ENCODE measurements at places on chromosomes 11 and 22.

DNA sequence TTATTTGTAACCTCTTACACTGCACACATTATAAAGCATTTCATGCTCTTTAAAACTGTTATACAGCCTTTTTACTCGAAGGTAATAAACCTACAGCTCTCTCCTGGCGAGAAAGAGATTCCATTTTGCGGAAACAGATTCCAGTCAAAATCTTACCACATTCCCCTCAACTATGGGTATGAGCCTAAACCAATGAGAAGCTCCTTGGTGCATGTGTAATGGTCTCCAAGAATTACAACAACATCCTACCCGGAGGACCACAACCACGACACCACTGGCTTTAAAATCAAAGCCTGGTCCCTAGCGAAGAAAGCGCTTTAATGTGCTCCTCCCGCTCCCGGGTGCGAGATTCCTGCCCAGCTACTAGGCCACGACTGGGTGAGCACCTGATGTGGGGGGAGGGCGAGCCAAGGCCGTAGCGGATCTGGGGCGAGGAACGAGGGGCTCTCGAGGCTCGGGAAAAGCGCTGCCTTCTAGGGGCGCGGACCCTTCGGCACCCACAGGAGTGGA, 821 bp downstream of the CELF1 start:
- peak; percentile 23 for DNase-seq

DNA sequence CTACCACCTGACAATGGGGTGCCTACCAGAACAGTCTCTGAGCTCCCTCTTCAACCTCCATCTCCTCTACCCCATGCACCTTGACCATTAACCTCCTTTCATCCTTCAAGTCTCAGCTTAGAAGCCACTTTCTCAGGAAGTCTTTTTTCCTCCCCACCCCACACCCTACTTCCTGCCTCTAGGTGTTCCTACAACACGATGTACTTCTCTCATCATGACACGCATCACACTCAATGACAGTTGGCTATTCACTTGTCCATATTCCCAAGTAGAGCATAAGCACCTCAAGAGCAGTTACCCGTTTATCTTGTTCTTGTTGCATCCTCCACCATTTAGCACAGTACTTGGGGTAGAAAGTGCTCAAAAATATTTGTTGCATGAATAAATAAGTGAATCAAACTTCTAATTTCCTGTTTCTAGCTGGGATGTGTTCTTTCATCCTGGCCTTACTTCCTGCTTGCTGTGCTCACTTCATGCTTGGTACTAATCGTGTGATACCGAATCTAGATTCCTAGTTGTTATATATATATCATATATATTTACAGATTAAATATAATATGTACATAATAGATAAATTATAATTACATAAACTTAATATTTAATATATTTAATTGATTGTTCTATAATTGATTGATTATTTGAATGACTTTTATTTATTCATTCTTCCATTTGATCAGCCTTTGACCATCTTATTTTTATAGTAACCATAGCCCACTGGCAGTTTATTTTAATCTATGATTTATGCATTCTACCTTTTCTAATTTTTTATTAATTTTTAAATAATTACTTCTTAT, 177.5 kb upstream of the TMEM45B start:
- no peak for DNase-seq

DNA sequence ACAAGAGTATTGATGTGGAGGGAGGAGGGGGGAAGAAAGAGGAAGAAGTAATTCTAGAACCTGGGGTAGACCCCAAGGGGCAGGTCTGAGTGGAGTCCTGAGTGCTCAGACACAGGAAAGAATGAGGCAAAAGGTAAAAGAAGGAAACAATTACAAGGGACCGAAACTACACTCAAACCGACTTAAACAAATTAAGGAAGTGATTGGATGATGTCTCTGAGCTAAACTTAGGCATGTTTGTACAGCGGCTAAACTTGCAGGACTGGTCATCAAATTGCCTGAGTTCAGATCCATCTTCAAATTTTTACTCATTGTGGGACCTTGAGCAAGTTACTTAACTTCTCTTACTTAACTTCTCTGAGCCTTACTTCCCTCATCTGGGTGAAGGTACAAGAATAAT, 86.3 kb upstream of the LRRC55 start:
- DNase-seq: no peak

- no peak for DNase-seq
Measured at GRCh38 chr11:129853518-129854231, 38.0 kb downstream of the TMEM45B start.

GRCh38 chr22:25068707-25069106, 116.2 kb downstream of the KIAA1671 start:
- no peak for DNase-seq

DNA sequence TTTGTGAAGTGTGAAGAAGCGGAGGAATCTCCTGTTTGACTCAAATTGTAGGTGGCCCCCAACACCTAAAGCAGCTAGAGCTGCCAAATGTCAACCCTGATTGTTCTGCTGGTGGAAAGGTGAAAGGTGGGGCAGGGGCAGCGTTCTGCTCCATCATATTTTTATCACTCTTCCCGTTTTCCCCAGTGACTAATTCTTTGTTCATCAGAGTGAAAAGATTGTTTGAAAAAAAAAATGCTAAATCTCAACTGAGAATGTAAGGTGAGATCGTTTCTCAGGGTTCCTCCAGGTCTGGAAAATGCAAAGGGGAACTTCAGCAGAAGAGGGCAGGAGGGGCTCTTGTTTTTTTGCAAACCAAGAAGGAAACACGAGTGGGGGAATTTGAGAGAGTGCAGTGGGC, 137.7 kb downstream of the MN1 start:
- no peak for DNase-seq

GRCh38 chr11:117613521-117613920, 183.5 kb downstream of the DSCAML1 start:
- no peak for DNase-seq

DNA sequence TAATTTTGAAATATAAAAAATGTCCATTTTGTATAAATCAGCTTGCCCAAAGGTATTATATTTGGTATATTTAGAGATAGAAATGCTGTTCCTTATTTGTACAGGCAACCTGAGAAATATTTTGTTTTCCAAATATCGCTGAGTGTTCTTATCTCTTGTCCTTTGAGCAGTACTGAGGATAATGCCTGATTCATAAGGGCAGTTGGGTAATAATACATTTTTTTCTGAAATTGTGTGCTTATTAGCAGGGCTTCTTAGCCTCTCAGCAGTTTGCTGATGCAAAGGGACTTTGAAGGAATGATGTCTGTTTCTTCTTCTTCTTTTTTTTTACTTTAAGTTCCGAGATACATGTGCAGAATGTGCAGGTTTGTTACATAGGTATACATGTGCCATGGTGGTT, 69.1 kb downstream of the LDLRAD3 start:
- DNase-seq: no peak

DNA sequence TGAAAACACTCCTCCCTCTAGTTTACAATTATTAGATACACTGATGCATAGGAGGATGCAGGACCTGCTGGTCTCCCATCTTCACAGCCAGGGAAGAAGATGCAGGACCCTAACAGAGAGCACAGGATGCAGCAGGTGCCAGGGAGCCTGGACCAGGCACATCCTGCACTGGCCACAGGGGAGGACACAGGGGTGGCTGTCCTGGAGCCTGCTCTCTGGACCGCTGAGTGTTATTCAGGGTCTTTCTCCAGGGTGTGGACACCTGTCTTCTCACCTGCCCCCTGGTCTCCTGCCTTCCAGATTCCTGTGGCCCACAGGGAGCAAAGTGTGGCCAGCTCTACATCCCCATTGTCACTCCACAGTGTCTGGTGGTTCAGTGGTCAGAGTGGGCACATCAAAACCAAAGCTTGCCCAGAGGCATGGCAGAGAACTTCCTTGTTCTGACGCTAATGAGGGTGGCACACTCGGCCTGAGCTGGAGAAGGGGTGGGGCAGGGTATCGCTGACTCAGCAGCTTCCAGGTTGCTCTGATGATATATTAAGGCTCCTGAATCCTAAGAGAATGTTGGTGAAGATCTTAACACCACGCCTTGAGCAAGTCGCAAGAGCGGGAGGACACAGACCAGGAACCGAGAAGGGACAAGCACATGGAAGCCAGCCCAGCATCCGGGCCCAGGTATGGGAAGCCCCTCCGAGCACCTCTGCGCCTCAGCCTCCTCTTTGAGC, at the start of gene APOBEC3A:
APOBEC3A (plus strand) TSS at position 564 of the 725 bp plus-strand sequence; CDS start at position 647, 83 bp downstream.
- DNase-seq: peak; percentile 72

- DNase-seq: no peak
Measured at GRCh38 chr11:124896071-124896750, 1.5 kb downstream of the ROBO4 start.

- peak; percentile 41 for DNase-seq
Measured at GRCh38 chr11:112345706-112346105, 85.0 kb upstream of the PLET1 start.

DNA sequence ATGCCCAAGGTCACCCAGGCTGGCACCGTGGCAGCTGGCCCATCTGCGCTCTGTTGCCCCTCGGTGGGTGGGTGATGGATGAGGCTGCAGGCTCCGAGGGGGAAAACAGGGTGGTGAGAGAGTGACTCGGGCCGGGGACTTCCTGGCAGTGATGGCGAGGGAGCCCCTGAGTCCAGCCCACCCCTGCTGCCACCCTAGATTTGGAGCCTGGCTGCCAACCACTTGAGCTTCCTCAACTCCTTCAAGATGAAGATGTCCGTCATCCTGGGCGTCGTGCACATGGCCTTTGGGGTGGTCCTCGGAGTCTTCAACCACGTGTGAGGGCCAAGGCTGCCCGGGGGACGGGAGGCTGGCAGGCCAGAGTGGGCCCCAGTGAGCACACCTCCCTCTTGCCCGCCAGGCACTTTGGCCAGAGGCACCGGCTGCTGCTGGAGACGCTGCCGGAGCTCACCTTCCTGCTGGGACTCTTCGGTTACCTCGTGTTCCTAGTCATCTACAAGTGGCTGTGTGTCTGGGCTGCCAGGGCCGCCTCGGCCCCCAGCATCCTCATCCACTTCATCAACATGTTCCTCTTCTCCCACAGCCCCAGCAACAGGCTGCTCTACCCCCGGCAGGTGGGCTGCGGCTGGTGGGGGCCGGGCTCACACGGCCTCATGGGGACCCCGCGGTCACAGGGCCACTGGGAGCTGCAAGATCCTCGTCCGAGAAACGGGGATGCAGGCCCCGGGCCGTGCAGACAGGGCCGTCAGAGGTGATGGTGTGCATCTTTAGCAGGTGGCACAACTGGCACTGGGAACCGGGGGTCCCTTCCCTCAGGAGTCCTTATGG, 10.1 kb downstream of the TCIRG1 start:
- DNase-seq: no peak

- DNase-seq: no peak
Measured at GRCh38 chr22:24016156-24016555, 5.1 kb downstream of the CABIN1 start.

DNA sequence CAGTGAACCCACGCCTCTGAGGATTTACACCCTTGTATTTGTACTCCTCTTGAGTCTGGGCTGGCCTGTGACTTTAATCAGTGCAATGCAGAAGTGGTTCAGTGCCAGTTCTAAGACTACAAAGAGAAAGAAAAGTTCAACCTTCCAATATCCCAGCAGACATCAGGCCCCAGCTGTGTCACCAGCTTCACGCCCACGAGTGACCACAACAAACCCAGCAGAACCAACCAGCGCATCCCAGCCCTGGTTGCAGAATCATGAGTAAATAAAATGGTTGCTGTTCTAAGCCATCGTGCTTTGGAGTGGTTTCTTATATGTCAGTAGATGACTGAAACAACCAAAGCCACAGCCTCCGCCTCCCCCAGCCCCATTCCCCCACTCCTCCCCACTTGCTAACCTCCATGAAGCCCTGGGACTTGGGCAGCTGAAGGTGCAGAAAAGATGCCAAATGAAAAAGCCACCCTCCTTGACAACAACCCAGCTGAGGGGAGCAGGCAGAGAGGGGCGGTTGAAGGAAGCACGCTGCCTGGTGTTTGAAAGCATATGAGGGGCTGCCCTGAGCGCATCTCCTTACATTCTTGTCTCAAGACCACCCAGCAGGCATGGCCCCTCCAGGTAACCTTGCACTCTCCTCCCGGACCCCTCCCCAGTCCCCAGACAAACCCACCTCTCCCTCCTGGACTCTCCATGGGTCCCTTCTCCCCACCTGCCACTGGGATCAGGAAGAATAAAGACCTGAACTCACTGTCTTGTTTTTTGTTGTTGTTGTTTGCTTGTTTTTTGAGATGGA, 20.9 kb downstream of the TSKU start:
- no peak for DNase-seq

- peak; percentile 92 for DNase-seq
Measured at GRCh38 chr22:29270475-29271271, 2.6 kb downstream of the EWSR1 start.

- no peak for DNase-seq
Measured at GRCh38 chr11:30527566-30527965, 58.6 kb downstream of the MPPED2 start.

DNA sequence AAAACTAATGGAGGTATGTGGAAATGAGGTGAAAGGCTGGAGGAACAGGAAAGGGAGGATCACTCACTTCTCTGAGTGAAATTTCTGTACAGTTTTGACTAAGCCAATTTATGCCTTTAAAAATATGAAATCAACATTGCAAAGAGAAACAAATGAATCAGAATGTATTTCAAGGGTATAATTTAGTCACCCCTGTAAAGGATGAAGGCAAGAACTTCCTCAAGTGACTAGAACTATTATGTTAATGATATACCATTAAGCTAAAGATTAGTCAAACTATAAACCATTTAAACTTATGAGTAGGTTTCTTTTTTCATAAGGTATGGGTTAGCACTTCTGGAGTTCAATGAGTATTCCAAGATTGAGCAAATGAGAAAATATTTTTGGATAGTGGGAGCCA, 184.5 kb upstream of the CHORDC1 start:
- DNase-seq: no peak

GRCh38 chr22:36198536-36198935, 3.1 kb downstream of the APOL4 start:
- DNase-seq: no peak

DNA sequence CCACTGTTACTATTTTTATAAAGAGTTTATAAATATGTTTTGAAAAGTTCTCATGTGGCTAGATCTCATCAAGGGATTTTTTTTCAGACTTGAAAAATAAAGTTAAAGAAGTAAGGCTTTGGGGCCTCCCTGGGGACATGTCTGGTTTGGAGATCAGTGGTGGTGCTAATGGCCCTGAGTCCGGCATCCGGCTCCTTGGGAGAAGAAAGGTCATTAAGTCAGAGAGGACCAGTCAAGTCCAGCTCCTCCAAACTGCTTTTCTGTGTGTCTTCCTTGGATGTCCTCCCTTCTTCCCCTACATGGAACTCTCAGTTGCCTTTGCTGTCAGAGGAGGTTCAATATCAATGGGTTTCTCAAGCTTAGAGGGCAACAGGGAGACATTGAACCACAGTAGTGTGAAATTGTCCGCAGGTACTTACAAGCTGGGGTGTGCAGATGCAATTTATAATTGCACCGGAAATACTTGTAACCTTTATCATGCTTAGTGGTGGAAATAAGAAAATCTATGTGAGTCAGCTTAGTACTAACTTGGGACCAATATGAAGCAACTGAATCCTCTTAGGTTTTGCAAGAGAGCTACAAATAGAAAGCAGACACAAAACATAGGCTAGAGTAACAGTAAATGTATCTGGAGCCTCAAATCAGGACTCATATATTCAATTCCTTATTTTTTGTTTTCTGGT, 144.3 kb downstream of the TEAD1 start:
- DNase-seq: no peak

GRCh38 chr11:120248551-120249278, 8.8 kb downstream of the POU2F3 start:
- no peak for DNase-seq

All from hematopoietic multipotent progenitor cell treated with erythropoietin and hydrocortisone succinate and interleukin-3 and kit ligand, for 8 days (in vitro differentiated cells).